ENCODE measurements at places on chromosomes 2 and 18.
A peak's percentile ranks its signal among the peaks of the same experiment; 100 is the strongest.

DNA sequence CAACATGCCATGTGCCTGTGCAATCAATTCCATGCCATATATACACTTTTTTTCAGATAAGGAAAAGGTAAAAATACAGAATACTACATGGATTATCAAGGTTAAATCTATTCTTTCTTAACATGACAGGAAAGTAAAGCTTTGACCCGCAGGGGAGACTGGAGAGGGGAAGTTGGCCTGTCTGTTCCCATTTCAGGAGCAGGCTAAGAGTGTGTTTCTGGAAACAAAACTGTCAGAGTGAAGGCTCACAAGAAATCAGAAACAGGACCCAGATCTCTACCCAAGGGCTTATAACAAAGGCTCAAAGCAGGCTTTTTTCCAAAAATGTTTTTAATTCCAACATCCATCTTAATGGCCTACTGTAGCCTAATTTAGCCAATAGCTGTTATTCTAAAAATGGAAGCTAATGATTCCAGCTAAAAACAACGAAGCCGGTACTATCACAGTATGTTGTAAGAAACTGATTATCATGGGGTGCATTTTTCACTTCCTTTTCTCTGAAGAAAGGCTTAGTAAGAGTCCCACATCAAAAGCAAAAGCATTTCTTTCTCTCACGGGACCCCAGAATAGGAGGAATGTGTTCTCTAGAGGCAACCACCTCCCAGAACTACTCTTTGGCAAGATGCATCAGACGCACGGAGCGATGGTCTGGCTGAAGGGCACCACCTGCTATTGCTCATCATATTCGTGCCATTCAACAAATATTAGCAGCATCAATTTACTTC lies 41.4 kb downstream of the FECH start:
- no peak for DNase-seq

DNA sequence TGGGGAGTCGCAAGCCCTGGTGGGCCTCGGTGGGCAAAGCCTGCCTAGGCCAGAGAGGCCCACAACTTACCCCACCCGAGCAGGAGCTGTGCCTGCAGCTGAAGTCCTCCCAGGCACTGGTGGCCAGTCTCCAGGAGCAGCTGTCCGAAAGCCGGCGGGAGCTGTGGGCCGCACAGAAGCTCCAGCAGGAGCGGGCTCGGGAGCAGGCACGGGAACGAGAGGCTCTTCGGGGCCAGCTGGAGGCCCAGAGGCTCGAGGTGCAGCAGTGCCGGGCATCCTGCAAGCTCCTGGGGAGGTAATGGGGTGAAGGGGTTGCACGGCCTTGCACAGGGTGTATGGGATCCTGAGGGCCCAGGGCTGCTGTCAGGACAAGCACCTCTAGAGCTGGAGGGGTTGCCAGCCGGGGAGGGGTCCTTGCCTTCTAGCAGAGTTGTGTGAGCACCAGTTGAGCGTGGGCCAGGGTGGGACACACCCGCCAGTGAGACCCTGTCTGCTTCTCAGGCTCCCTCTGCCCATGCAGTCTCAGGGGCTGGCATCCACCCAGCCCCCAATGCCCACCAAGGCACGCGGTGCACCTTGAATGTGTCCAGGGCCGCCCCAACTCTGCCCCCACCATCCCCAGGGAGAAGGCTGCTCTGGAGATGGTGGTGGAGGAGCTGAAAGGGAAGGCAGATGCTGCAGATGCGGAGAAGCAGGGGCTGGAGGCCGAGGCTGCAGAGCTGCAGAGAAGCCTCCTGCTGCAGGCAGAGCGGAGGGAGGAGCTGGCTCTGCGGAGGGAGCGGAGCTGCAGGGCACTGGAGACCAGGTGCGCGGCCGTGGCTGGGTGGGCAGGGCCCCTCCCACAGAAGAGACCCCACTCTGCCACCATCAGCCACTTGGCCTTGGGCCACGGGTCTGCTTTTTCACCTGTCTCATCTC lies 27.2 kb downstream of the CROCC2 start:
- DNase-seq: no peak

DNA sequence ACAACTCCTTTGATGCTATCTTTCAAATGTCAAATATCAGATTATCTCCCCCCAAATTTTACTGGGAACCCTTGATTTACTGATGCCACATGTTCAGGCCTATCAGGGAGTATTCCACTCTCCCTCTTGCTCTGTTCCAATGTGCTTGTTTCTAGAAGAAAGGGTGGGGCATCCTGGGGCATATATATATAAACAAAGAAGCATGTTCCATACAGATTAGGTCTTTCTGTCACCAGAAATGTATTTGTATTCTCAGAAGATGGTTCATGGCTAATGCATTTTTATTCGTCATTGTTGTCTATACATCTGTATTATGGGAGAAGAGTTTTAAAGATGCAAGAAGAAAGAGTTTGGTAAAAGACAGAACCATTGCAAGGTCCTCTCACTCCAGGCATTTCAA lies 24.9 kb downstream of the EN1 start:
- no peak for DNase-seq

- peak; percentile 17 for DNase-seq
Observed at GRCh38 chr2:86623043-86623493, 597 bp downstream of the RNF103 start.

DNA sequence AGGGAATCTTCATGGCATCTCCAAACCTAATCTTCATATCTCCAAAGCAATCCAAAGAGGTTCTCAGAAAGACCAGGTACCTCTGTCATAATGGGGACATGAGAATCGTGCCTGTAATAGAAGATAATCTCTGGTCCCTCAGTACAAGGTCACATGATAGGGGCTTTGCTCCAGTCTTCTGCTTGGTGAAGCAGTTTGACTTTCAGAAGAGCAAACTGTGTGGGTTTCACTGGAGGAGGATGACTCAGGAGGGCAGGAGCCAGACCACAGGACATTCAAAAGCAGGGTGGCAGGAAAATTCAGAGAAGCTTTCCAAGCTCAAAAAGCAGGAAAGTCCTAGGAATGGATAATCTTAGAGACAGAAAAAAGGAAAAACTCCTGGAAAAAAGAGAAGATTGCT lies 10.6 kb upstream of the PAX3 start:
- DNase-seq: no peak

GRCh38 chr18:3912705-3913104 lies 462.7 kb downstream of the TGIF1 start:
- DNase-seq: no peak

GRCh38 chr2:159317392-159318088 lies 31.0 kb upstream of the WDSUB1 start:
- no peak for DNase-seq

DNA sequence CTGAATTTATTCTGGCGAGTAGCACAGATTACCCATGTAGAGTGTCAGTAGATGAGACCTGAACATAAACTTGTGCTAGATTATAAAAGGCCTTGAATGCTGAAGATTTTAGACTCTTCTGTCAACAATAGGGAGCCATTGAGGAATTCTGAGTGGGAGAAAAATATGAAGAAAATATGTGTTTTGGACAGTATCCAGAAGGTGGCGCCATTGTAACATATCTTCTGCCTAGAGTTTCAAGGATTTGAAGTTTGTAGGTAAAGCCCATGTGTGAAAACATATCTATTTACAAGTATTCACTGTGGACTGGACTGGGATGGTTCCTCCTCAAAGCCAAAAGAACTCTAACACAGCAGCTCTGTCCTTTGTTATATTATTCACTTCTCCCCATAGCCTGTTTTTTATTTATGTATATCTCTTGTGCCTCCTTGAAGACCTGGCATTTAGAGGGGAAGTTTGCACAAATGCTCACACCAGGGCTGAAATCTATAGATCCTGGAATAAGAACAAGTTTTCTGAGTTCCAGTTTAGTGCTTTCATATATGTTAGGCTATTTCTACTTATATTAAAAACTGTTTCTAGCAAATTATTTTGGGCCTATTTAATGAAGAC lies 124.9 kb downstream of the RDH14 start:
- no peak for DNase-seq

DNA sequence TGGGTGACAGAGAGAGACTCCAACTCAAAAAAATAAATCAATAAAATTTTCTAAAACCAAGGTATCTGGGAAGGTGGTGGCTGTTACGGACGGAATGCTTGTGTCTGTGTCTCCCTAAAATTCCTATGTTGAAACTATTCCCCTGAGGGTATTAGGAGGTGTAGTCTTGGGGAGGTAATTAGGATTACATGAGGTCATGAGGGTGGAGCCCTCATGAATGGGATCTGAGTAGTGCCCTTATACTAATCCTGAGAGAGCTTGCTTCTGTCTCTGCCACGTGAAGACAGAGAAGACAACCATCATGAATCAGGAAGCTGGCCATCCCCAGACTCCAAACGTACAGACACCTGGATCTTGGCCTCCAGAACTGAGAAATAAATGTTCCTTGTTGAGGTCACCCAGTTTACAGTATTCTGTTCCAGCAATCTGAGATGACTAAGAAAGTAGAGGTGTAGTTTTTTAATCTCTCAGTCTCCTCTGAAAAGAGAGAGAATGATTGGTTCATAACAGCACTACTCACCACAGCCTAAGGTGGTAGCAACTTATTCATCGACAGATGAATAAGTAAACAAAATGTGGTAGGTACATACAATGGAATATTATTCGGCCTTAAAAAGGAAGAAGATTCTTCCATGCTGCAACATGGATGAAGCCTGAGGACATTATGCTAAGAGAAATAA lies 38.4 kb downstream of the TGFBRAP1 start:
- DNase-seq: no peak

DNA sequence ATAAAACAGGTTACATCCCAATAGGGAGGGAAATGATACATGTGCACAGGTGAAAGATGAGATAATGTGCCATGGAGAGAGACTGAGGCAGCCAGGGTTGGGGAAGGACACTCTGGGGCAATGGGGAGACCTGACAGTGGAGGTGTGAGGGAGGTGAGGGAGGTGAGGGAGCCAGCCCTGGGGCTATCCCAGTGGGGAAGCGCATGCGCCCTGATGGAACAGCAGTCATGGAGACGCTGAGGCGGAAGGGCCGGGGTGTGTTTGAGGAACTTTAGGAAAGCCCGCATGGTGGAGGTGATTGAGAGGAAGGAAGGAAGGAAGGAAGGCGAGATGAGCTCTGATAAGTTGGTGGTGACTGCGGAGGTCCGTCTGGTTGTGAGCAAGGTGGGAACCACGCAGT lies 66.5 kb downstream of the CABLES1 start:
- no peak for DNase-seq

DNA sequence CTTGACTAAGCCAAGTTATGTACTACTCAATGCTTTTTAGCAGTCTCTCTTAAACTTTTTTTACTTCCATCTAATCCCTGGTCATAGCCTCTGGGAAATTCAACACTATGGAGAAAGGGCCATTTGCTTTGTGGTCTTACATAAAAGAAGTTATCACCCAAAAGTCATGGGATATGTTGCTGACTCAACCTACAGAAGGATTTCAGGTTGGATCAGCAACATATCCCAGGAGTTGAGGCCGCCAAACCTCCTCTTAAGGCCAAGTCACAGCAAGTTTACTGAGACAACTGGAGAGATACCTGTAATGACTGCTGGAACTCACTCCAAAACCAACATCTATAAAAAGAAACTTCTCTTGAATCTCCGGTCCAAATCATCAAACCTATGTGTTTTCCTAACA lies 141.1 kb downstream of the IRS1 start:
- DNase-seq: no peak

DNA sequence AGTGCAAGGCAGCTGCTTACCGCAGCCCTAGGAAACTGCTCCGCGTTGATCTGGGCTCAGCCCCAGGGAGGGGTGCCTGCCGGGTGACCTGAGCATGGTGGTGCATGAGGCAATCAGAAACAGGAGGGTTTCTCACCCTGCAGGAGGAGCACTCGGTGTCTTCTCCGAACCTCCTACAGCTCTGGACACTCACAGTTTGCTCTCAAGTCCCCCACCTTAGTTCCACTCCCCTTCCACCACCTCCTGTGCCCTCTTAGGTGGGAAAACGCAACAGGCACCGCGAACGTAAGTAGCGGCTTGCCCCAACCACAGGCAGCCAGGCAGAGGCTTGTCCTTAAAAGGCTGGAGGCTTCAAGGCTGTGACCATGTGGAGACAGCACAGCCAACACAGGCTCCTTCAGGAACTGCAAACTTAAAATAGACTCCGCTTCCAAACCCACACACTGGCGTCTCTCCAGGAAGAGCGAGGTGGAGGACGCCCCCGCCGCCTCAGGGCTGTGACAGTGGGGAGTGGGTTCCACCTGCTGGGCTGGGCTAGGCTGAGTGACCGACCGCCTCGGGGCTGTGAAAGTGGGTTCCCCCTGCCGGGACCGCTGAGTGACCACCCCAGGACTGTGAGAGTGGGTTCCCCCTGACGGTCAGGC lies 71.6 kb downstream of the NDUFA10 start:
- DNase-seq: no peak

DNA sequence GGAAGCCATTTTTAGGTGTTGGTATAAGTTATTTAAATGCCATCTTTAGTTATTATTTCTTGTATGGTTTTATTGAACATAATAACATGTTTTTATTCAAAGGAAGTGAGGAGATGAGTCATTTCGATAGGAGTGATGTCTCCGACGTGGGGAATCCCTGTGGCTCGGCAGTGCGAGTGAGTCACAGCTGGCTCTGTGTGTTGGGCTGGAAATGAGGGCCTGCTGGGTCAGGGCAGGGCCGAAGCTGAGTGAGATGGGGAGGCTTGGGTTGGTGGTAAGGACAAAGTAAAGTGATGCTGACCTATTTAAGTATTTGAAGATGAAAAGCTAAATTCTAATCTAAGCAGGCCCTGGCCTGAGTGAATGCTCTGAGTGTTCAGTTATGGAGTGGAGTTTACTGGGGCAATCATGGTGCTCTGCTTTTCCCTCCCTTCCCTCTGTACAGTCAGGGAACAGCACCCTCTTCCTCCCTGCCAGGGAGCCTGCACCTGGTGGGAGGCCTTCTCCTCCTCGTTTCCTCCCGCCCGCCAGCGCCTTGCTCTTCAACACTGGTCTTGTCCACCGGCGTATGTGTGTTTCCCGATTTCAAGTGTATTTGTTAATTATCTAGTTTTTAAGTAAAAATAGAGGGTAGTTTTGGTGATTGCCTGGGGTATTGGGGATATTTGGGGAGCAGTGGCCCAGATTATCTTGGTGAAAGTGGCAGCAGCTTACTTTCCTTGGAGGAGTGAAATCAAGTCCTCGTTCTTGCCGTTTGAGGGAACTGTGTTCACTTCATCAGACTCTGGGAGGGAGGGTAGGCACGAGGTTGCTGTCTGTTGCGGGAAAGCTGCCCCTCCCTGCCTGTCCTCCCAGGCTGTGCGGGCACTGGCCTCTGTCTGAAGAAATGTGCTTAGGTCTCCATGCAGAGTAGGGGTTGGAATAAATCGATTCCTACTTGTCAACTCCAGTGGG lies 157.0 kb downstream of the LDLRAD4 start:
- DNase-seq: peak; percentile 84

GRCh38 chr2:237500681-237501424 lies 13.8 kb downstream of the MLPH start:
- DNase-seq: no peak

All from CD4-positive, alpha-beta T cell treated with Interleukin-6 at 100 ng/mL for 8 hours (primary cell).